ENCODE measurements at places on chromosomes 7 and 10.

GRCh38 chr7:30678805-30679204 is 3.5 kb downstream of the CRHR2 start:
- H3K4me3 ChIP-seq, result no peak overlapping the region
- no peak for DNase-seq
- H3K4me1 ChIP-seq, result peaks cover 9% of the 10 kb centered on the region
- H3K27ac ChIP-seq, result no peak overlapping the region
- H3K36me3 ChIP-seq, result no peaks in the 10 kb centered on the region

DNA sequence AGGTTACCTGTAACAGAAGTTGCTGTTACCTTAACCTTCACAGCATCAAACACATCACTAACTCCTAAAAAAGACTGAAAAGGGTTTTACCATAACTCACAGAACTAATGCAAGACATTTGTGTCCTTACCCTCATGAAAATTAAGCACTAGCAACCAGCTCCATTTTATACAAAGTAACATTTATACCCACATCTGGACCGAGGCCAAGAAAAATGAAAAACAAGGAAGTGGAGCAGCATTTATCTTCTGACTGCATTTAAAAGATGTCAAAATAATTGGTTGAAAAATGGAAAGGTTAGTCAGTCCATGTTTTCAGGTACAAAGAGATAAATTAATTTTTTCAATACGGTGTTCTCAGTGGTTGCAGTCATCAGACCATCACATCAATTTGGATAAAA is 3.1 kb upstream of the RBP4 start:
- no peak overlapping the region for H3K4me3 ChIP-seq
- no peaks in the 10 kb centered on the region for H3K36me3 ChIP-seq
- DNase-seq, result no peak

DNA sequence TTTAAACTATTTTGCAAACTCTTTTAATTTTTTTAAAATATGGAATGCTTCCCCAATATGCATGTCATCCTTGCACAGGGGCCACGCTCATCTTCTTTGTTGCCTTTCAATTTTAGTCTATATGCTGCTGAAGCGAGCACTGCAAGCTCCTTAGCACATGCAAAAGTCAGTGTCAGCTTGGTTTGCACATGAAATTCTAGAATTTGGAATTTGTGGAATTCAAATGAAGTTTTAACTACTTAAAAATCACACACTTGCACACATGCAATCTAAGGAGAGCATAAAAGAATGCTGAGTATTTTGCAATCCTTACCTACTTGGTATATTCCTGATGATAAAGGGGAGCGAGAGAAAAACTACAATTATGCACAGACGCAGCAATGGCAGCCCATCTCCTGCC is 78.3 kb upstream of the ATP6V0A4 start:
- no peaks in the 10 kb centered on the region for H3K4me1 ChIP-seq
- H3K27me3 ChIP-seq, result no peaks in the 10 kb centered on the region
- DNase-seq, result no peak
- H3K27ac ChIP-seq, result no peak overlapping the region

DNA sequence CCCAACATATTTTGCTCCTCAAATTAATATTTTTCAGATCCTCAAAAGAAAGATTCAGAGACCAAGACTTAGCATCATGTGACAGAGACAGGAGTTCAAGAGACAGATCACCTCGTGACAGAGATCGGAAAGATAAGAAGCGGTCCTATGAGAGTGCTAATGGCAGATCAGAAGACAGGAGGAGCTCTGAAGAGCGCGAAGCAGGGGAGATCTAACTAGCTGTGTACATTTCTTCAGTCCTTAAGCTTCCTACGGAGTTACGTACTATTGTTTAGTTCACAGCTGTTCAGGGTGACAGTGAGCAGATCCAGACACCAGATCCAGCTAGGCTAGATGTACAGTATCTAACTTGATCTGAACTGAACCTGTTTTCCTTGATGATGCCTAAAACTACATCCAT is 61.3 kb downstream of the KLRG2 start:
- peaks cover 16% of the 10 kb centered on the region for H3K36me3 ChIP-seq
- H3K27me3 ChIP-seq, result no peaks in the 10 kb centered on the region
- no peaks in the 10 kb centered on the region for H3K4me1 ChIP-seq
- peak overlapping the region; percentile 1 for H3K27ac ChIP-seq

DNA sequence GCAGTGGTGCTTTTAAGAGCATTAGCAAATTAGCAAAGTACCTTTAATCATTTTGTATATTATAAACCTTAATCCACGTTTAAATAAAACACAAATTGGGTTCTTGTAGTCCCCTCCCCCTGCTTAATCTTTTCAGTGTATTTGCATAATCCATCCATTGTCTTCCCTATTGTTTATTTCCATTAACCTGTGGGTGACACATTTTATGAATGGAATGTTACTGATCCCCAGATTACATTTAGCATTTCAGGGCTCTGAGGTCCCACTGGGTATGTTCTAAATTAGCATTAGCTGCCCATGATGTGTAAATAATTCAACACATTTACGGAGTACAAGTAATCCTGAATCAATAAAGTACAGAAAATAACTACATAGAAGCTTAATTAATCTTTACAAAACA is 138.4 kb upstream of the FEZF1 start:
- no peak for DNase-seq
- H3K36me3 ChIP-seq, result no peaks in the 10 kb centered on the region

- H3K4me3 ChIP-seq, result no peak overlapping the region
- no peak for DNase-seq
Observed at GRCh38 chr7:1483079-1483478, 21.1 kb downstream of the INTS1 start.

GRCh38 chr7:3673524-3673923 is 372.5 kb downstream of the SDK1 start:
- H3K36me3 ChIP-seq, result no peaks in the 10 kb centered on the region
- H3K27me3 ChIP-seq, result peaks cover 2% of the 10 kb centered on the region
- H3K4me1 ChIP-seq, result peaks cover 2% of the 10 kb centered on the region

GRCh38 chr10:23081891-23082290 is 13.5 kb upstream of the MSRB2 start:
- no peak overlapping the region for H3K4me3 ChIP-seq
- H3K27me3 ChIP-seq, result peaks cover 17% of the 10 kb centered on the region

- H3K27me3 ChIP-seq, result peaks cover 5% of the 10 kb centered on the region
- H3K4me1 ChIP-seq, result no peaks in the 10 kb centered on the region
- H3K27ac ChIP-seq, result no peak overlapping the region
Observed at GRCh38 chr7:91527460-91527859, 263.2 kb downstream of the FZD1 start.

DNA sequence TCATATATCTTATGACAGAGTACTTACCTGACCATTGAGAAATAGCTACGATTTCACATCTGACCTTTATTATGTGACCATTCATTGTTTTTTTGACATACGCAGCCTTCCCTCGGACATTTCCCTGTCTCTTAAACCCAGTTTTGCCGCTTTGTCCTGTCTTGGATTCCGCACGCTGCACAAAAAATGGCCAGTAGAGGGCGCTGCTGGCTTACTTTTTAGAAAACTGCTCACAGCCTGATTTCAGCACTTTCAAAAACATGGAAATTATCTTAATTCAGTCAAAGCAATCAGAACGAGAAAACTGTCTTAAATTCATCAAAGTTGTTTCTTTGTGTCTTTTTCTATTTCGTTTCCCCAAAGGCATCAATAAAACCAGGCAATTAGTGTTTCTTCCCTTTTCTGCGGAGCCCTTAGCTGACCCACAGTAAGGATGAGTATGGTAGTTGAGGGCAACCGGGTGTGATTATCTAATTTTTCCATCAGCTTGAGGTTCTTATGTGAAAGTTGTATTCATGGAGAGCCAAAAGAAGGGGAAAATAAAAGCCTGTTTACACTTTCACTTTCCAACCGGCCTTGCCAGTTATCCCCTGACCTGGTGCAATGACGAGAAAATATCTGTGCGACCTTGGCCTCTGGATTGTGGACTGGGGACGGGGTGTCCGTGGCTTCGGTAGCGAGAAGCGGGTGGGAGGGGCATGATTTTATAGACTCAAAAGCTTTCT is 144.4 kb downstream of the DYNC1I1 start:
- H3K27ac ChIP-seq, result no peak overlapping the region
- DNase-seq, result peak; percentile 62
- H3K27me3 ChIP-seq, result peaks cover 4% of the 10 kb centered on the region
- H3K4me3 ChIP-seq, result no peak overlapping the region
- H3K4me1 ChIP-seq, result peaks cover 3% of the 10 kb centered on the region
- no peaks in the 10 kb centered on the region for H3K36me3 ChIP-seq

GRCh38 chr7:34087892-34088891 is 182.9 kb downstream of the BMPER start:
- no peak overlapping the region for H3K4me3 ChIP-seq
- no peak overlapping the region for H3K27ac ChIP-seq
- H3K4me1 ChIP-seq, result no peaks in the 10 kb centered on the region
- no peak for DNase-seq
- no peaks in the 10 kb centered on the region for H3K36me3 ChIP-seq

DNA sequence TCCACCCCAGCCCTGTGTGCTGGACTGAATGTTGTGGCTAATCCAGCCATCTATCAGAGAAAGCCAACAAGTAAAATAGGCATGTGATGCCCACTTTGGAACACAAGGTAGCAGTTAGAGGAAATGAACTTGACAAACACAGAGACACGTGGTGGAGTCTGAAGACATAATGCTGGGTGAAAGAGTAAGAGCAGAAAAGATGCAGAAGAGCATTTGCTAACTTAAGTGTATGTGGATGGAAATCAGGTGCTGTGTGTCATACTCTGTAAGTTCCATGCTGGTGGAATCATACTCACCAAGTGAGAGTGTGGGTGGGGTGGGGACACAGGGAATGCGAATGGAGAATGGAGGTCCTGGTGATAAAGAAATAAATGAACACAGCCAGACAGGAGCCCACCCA is 22.8 kb downstream of the WDFY4 start:
- H3K4me3 ChIP-seq, result no peak overlapping the region
- DNase-seq, result no peak
- H3K4me1 ChIP-seq, result peaks cover 53% of the 10 kb centered on the region
- no peaks in the 10 kb centered on the region for H3K27me3 ChIP-seq
- H3K36me3 ChIP-seq, result peaks cover 14% of the 10 kb centered on the region
- peak overlapping the region; percentile 74 for H3K27ac ChIP-seq

GRCh38 chr7:70734411-70734810 is 397.5 kb upstream of the GALNT17 start:
- H3K4me3 ChIP-seq, result no peak overlapping the region
- peaks cover 5% of the 10 kb centered on the region for H3K4me1 ChIP-seq
- H3K27me3 ChIP-seq, result no peaks in the 10 kb centered on the region
- DNase-seq, result no peak
- no peak overlapping the region for H3K27ac ChIP-seq

GRCh38 chr10:104077247-104077646 is 8.4 kb downstream of the COL17A1 start:
- no peak overlapping the region for H3K27ac ChIP-seq
- H3K36me3 ChIP-seq, result no peaks in the 10 kb centered on the region
- H3K4me1 ChIP-seq, result no peaks in the 10 kb centered on the region
- no peak overlapping the region for H3K4me3 ChIP-seq

- no peaks in the 10 kb centered on the region for H3K27me3 ChIP-seq
- no peak overlapping the region for H3K27ac ChIP-seq
- no peaks in the 10 kb centered on the region for H3K36me3 ChIP-seq
- H3K4me1 ChIP-seq, result no peaks in the 10 kb centered on the region
Observed at GRCh38 chr7:40674316-40674715, 539.5 kb downstream of the SUGCT start.

GRCh38 chr7:141325275-141325674 is 225.9 kb upstream of the AGK start:
- H3K4me1 ChIP-seq, result no peaks in the 10 kb centered on the region
- no peaks in the 10 kb centered on the region for H3K36me3 ChIP-seq
- no peak overlapping the region for H3K27ac ChIP-seq
- peaks cover 2% of the 10 kb centered on the region for H3K27me3 ChIP-seq
- no peak overlapping the region for H3K4me3 ChIP-seq

DNA sequence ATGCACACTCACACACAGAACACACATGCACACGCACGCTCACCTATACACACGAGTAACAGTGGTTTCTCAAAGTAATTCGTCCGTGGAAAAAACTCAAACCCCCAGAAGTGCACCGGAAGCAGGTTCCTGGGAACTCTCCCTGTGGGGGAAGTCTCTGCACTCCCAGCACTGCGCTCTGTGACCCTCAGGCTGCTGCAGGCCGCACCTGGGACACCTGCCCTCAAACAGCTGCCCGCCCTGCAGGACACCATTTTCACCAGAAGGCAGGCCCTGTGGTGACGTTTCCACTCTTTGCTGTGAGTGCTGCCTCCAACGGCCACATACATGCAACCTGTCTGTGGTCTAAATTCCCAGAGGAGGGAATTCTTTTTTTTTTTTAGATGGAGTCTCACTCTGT is 21.3 kb downstream of the YKT6 start:
- peaks cover 18% of the 10 kb centered on the region for H3K27me3 ChIP-seq
- no peak overlapping the region for H3K4me3 ChIP-seq
- no peaks in the 10 kb centered on the region for H3K36me3 ChIP-seq
- no peak overlapping the region for H3K27ac ChIP-seq
- no peaks in the 10 kb centered on the region for H3K4me1 ChIP-seq
- DNase-seq, result no peak

GRCh38 chr7:268991-269390 is 21.0 kb upstream of the FOXL3 start:
- DNase-seq, result no peak
- no peak overlapping the region for H3K27ac ChIP-seq
- H3K4me3 ChIP-seq, result no peak overlapping the region

DNA sequence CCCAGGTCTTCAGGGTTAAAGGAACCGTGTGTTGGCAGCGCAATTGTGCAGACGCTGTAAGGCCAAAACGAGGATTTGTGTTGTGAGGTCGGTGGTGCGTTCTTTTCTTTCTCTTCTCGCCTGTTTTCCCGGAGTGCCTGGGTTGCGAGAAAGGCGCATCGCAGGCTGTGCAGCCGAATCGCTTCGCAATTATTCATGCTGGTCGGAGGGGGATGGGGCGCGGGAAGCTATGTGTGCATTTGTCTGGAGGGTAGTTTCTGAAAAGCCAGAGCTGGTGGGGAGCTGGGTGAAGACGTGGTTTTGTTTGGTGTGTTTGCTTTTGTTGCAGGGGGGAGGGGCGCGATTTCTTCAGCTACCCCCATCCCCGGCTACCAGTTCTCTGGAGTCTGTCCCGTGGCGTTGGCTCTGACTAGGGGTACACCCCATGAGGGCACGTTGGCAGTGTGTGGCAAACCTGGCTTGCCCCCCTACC is 2.1 kb downstream of the MXI1 start:
- peak overlapping the region; percentile 42 for H3K27ac ChIP-seq
- H3K4me3 ChIP-seq, result peak overlapping the region; percentile 90
- peak; percentile 48 for DNase-seq
- peaks cover 7% of the 10 kb centered on the region for H3K27me3 ChIP-seq
- no peaks in the 10 kb centered on the region for H3K36me3 ChIP-seq

Data from memory B cell (primary cell).